ENCODE measurements at places on chromosomes 13 and 19.
A peak's percentile ranks its signal among the peaks of the same experiment; 100 is the strongest.

DNA sequence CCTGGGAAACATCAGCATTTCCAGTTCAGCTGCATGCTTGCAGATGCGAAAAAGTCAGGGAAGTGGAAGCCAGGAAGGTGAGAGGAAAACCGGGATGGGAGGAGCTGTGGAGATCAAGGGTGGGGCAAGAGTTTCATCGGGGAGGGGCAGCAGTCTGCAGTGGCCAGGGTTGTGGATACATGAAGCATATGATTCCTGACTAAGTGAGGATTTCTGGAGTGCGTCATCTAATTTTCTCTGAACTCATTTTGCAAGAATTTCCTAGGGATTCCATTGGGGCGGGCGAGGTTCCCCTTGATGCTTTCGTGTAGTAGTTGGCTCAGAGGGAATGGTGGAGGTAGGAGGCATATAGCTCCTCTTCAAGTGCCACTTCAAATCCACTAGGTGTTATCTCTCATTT, 344.1 kb upstream of the TMTC4 start:
- DNase-seq = no peak

DNA sequence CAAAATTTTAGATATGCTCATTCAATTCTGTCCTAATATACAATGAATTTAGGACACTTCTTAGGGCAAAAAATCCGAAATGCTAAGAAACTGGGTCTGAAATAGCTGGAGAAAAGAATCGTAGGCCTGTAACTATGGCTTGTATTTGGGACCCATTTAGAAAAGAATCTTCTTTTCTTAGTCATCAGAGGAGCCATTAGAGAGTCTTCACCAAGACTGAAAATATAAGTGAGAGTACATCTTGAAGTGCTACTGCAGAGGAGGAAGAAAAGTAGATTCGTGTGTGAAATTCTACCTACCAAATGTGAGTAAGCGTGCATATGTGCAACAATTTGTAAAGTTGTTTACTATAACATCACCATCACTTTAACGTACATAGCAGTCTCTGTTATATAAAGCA, 8.8 kb upstream of the DACH1 start:
- no peak for DNase-seq

- no peak for DNase-seq
Measured at GRCh38 chr13:98599502-98600328, 22.8 kb upstream of the STK24 start.

DNA sequence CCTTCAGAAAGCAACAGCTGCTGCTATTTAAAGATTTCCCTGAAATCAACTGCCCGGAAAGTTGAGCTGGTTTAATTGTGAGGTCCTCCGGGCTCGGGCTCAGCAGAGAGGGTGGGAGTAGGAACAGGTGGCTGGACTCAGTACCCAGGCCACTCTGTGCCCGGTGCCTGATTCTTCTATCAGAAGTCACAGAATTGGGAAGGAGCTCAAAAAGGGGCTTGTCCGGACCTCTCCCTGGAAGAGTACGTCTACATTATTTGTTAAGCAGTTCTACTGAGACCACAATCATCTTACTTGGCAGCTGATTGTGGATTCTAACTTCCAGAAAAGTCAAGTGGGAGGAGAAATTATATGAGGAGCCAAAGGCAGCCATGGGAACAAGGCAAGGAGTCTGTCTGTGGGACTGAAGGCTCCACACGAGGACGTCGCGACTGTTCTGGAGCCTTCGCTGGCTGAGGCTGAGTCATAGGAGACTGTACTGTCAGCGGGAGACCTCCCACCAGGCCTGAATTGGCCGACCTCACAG, 91.7 kb upstream of the ANKRD10 start:
- peak; percentile 3 for DNase-seq

GRCh38 chr19:41606215-41606837, 20.5 kb downstream of the CEACAM4 start:
- no peak for DNase-seq

DNA sequence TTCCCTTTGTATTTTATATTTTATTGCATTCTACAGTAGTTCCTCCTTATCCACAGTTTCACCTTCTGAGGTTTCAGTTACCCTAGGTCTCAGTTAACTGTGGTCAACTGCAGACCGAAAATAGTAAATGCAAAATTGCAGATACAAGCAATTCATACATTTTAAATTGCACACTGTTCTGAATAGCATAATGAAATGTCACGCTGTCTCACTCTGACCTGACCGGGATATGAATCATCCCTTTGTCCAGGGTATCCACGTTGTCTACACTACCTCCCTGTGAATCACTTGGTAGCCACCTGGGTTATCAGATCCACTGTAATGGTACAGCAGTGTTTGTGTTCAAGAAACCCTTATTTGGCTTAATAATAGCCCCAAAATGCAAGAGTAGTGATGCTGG, 325.0 kb downstream of the DNAJC15 start:
- DNase-seq = no peak

- no peak for DNase-seq
Measured at GRCh38 chr13:44129418-44129817, 244.2 kb upstream of the SERP2 start.

GRCh38 chr13:75505327-75505726, 23.4 kb upstream of the TBC1D4 start:
- DNase-seq = no peak

GRCh38 chr19:30679789-30680188, 307.6 kb downstream of the ZNF536 start:
- no peak for DNase-seq

DNA sequence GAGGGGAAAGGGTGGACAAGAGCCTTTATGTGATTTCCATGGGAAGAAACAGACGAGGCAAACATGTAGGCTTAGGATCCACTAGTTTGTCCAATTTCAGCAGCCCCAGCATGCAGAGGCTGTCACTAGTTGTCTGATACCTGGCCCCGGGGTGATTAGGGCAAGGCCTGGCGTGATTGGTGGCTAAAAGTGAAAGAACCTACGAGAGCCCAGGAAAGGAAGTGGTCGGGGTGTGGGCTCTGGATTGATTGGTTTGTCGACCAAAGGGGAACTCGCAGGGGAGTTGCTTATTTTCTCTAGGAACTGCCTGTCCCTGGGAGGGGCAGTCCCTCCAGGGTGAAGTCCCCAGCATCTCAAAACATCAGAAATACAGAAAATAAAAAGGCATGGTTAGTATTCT, 64.2 kb upstream of the UQCRFS1 start:
- DNase-seq = no peak

- DNase-seq = peak; percentile 93
Measured at GRCh38 chr13:83881917-83882605, at the start of gene SLITRK1. TSS of gene SLITRK1 (minus strand) at chr13:83882474. CDS start at chr13:83881507, 967 bp downstream.

GRCh38 chr19:45177817-45178261, at the start of gene TRAPPC6A:
TSS of gene TRAPPC6A (minus strand) at chr19:45178237. CDS start at chr19:45178218, 19 bp downstream.
- DNase-seq = no peak

- DNase-seq = no peak
Measured at GRCh38 chr13:109778102-109778542, 8.3 kb downstream of the IRS2 start.

GRCh38 chr19:38834104-38834490, 2.5 kb upstream of the ECH1 start:
- DNase-seq = no peak

- DNase-seq = no peak
Measured at GRCh38 chr13:30173303-30173610, 134.1 kb downstream of the KATNAL1 start.

- DNase-seq = no peak
Measured at GRCh38 chr19:30362156-30362754, 9.9 kb upstream of the ZNF536 start.

- no peak for DNase-seq
Measured at GRCh38 chr13:52851137-52851962, 2.9 kb upstream of the PCDH8 start.

GRCh38 chr13:34617473-34618083, 324.5 kb upstream of the NBEA start:
- DNase-seq = no peak

DNA sequence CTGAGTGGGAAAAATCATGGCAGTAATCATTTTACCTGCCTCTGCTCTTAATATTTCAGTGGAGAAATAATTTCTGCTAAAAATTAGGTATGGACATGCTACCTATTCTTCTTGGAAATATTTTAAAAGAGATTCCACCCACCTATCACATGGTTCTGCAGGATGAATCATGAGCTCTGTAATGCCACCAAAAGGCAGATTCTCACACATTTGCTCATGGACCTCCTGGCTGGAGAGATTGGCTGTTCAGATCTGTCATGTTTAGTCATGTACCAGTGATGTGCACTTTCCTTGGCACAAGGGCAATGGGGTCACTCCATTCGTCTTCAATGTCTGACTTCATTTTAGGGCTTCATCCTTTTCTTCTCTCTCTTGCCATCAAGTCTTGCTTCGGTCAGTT, 101.8 kb upstream of the MBNL2 start:
- DNase-seq = no peak

DNA sequence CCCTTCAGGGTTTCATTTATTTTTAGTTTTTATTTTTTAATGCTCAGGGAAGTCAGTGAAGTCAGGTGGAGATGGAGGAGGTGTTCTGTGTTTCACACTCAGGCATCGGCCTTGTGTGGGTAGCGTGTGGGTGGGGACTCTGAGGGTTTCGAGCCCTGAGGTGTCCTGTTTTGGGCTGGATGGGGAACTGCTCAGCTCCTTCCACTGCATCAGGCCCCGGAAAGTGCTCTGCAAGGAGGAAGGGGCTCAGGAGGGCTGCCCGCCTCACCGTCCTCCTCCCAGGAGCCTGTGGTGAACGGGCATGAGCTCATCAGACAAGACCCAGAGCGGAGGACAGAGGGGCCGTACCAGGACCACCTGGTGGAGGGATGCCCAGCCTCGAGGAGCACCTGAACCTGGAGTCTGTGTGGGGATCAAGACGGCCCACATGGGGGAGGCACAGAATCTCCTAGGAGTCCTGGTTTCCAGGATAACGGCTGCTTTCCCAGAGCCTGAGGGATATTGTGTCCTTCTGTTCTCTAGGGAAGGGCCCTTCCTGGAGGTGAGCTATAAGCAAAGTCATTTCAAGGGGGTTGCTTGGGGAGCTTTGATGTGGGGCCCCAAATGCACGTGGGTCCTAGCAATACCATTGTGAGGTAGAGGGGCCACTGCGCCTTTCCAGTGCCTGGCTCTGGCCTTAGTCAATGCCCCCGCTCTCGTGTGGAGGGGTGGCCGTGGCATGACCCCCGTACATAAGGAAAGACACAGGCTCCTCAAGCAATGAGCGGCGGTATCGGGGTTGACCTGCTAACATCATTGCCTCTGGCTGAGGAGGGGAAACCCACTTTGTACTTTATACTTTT, 13.5 kb upstream of the GAS6 start:
- DNase-seq = no peak

DNA sequence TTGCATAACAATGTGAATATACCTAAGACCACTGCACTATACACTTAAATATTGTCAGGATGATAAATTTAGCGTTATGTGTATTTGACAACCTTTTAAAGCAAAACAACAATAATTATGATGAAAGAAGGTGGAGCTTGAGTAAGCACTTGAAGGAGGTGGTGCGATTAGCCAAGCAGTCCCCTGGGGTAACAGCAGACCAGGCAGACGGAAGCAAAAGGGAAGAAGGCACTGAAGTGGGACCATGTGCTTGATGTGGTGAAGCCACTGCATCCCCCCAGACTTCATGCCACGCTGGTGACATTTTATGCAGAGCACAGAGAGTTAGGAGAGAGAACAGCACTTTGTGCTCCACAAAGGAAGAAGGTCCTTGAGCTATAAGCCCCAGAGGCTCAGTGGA, 58.3 kb upstream of the ZNF507 start:
- DNase-seq = no peak

DNA sequence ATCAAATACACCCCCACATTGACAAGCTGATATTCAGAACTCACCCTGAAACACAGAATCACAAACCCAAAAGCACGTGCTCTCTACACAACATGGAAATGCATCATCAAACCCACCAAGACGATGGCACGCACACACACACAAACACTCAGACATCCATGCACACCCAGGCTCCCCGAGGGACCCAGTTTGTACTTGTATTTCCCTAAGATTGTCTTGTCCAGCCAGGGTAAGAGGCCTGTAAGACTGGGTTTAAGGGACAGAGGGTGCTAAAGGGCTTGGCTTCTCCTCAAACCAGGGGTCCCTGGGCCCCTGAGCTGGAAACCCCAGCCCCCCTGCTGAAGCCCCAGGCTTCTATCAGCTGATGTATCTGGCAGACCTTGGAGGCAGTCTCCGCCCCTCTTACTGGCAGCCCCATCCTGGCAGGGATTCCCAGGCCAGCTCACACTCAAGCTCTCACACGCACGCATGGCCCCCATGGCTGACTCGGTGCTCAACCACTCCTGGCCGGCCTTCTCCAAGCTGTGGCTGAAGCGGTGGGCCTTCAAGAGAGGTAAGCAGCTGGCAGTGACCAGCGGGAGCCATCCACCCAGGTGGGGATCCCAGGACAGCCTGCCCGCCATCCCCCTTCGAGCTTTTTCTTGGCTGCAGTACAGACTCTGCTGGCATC, 6.5 kb downstream of the ARHGEF18 start:
- DNase-seq = no peak

DNA sequence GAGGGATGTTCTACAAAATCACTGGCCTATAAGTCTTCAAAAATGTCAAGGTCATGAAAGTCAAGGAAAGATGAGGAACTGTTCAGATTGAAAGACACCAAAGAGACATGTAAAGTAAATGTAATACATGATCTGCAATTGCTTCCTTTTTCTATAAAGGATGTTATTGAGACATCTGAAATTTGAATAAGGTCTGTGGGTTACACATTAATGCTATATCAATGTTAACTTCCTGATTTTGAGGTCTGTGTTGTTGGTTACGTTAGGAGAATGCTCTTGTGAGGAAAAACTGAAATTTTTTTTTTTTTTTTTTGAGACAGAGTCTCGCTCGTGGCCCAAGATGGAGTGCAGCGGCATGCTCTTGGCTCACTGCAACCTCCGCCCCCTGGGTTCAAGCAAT, 197.4 kb downstream of the RGCC start:
- no peak for DNase-seq

- no peak for DNase-seq
Measured at GRCh38 chr13:105341256-105341655, 1194.2 kb downstream of the EFNB2 start.

DNA sequence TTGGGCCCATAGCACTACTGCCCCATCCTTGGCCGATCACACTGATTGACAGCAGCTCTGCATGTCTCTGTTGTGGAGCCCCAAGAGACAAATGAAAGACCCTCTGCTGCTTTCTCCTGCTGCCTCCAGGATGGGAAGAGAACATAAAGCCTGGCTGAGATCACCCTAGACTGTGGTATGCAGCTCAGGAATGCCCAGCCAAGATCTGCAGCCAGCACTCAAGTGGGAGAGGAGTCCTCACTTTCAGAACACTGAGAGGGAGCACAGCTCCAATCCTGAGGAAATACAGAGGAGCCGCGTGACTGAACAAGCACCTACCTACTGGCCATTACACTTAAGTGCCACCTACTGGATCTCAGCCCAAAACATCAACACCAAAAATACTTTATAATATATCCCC, 203.0 kb downstream of the POSTN start:
- DNase-seq = no peak

GRCh38 chr19:45496349-45496953, 396 bp downstream of the RTN2 start:
- DNase-seq = no peak
